CD4-positive, alpha-beta T cell (primary cell): ENCODE measurements at places on chromosomes 1 and 21.

- H3K36me3 ChIP-seq, result peaks cover 36% of the 10 kb centered on the region
- H3K4me1 ChIP-seq, result no peaks in the 10 kb centered on the region
- H3K27me3 ChIP-seq, result no peaks in the 10 kb centered on the region
- DNase-seq, result no peak
Measured at GRCh38 chr1:53266038-53266437, 27.7 kb upstream of the MAGOH start.

- no peaks in the 10 kb centered on the region for H3K36me3 ChIP-seq
- H3K4me1 ChIP-seq, result no peaks in the 10 kb centered on the region
- no peak overlapping the region for H3K4me3 ChIP-seq
- no peak for DNase-seq
Measured at GRCh38 chr21:26224366-26224765, 53.8 kb upstream of the APP start.

DNA sequence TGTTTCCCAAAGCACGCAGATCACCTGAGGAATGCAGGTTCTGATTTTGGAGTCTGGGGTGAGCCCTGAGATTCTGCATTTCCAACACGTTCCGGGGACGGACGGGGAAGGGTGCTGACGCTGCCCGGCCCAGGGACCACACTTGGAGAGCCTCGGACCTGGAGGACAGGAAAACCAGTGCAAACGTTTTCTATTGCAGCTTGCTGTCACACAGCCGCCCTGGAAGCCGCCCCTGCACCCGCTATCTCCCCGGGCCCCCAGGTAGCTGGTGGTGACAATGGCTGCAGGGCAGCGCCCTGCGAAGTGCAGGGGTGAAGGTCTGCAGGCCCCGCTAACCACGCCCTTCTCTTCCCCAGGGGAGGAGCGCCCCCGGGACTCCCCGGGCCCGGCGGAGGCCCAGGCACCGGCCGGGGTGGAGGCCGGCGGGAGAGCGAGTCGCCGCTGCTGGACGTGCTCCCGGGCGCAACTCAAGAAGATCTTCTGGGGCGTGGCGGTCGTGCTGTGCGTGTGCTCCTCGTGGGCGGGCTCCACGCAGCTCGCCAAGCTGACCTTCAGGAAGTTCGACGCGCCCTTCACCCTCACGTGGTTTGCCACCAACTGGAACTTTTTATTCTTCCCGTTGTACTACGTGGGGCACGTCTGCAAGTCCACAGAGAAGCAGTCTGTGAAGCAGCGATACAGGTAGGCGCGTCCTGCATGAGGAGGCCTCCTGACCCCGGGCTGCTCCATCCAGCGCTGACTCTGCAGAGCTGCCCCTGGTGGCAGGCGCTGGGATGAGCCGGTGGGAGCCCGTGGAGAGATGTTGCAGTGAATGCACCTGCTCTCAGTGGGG lies 142.0 kb upstream of the COA6 start:
- DNase-seq, result no peak
- peaks cover 3% of the 10 kb centered on the region for H3K27me3 ChIP-seq
- H3K36me3 ChIP-seq, result no peaks in the 10 kb centered on the region
- no peak overlapping the region for H3K27ac ChIP-seq
- peaks cover 10% of the 10 kb centered on the region for H3K4me1 ChIP-seq

- no peak for DNase-seq
- H3K4me3 ChIP-seq, result no peak overlapping the region
- H3K4me1 ChIP-seq, result peaks cover 10% of the 10 kb centered on the region
- no peak overlapping the region for H3K27ac ChIP-seq
- no peaks in the 10 kb centered on the region for H3K36me3 ChIP-seq
- H3K27me3 ChIP-seq, result no peaks in the 10 kb centered on the region
Measured at GRCh38 chr1:31397360-31398095, 15.5 kb upstream of the SERINC2 start.

GRCh38 chr1:64915381-64916274 lies 50.7 kb downstream of the JAK1 start:
- no peaks in the 10 kb centered on the region for H3K27me3 ChIP-seq
- H3K36me3 ChIP-seq, result no peaks in the 10 kb centered on the region
- no peak overlapping the region for H3K27ac ChIP-seq
- H3K4me3 ChIP-seq, result no peak overlapping the region

DNA sequence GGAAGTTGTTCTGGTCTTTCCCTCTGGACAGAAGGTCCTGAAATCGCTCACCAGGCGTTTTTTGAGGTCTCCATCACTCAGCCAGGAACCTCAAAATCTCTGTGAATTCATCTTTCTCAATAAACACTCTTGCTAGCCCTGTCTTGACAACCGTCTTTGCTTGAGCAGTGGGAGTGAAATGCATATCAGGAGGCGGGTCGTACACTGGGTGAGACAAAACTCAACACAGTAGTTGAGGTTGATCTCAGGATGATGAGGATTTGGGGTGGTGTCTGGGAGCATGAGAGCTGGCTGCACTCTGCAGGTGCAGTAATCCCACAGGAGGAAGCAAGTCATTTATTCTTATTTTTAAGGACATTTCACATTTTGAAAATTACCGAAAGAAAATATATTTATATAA lies 1.9 kb downstream of the GPR25 start:
- H3K27ac ChIP-seq, result no peak overlapping the region
- DNase-seq, result no peak
- H3K27me3 ChIP-seq, result peaks cover 3% of the 10 kb centered on the region
- H3K4me3 ChIP-seq, result peak overlapping the region; percentile 46
- H3K4me1 ChIP-seq, result peaks cover 73% of the 10 kb centered on the region
- H3K36me3 ChIP-seq, result no peaks in the 10 kb centered on the region

DNA sequence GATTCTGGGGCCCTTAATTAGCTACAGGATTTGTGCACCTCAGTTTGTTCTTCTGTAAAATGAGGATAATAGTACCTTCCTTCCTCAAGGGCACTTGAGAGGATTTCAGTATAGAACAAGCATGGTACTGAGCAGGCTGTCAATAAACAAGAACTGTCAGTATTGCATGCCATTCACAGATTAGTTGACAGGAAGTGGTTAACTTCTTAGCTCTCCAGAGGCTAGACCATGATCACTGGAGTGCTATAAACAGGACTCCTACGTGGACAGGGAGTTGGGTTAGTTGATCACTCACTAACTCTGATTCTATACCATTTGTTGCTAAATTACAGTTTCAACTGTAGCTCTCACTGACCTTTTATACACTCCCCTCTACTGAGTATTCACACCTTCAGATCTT lies 126.2 kb upstream of the DAB1 start:
- no peak overlapping the region for H3K4me3 ChIP-seq
- DNase-seq, result no peak
- no peaks in the 10 kb centered on the region for H3K36me3 ChIP-seq
- no peak overlapping the region for H3K27ac ChIP-seq
- H3K4me1 ChIP-seq, result no peaks in the 10 kb centered on the region

DNA sequence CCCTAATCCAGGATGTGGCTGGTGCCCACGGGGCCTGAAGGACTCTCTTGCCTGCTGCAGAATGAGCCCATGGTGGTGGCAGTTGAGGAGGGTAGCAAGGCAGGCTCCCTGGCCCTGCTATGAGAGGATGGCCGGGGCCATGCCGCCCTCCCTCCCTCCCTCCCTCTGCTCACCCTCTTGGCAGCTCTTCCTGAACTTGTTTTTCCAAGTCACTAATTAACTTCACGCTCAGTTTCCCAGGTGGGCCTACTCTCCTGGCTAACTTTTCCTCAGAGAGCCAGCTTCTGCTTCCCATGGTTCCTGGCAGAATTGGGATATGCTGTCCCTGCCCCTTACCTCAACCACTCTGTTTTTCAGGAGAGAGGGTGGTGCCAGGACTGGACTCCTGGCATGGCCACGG lies 10.2 kb downstream of the KCNC4 start:
- peaks cover 10% of the 10 kb centered on the region for H3K36me3 ChIP-seq
- H3K4me3 ChIP-seq, result no peak overlapping the region
- no peak overlapping the region for H3K27ac ChIP-seq
- peaks cover 7% of the 10 kb centered on the region for H3K4me1 ChIP-seq
- no peaks in the 10 kb centered on the region for H3K27me3 ChIP-seq

DNA sequence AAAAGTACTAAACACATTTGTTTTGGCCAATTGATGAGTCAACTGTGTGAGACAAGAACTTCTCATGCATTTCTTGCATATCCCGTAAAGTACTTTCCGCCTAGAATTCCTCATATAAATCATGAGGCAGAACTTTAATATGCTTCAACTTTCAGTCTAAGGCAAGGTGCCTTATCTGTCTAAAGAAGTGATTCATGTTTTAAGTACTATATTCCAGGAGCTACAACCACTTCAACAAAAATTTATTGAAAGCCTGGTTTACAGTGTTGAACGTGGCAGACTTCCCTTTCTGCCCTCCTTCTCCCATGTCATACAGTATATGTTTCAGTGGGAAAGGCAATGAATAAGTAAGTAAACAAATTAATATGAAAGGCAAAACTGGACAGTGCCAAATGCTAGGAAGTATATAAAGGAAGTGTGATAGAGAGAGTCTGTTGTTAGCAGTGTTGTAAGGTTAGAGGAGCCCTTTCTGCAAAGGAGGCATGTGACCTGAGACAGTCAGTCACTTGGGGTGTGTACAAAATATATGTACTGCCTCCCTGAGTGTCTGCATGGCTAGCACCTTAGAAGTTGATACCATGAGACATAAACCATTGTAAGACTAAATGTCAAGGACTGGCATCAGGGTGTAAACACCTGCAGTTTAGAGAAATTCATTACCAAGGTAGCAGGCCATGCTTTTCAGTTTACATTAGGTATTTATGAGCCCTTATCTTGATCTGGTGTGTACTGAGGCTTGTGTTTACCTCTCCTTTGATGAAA lies 362.2 kb downstream of the SRGAP2C start:
- DNase-seq, result no peak
- no peak overlapping the region for H3K4me3 ChIP-seq
- H3K27me3 ChIP-seq, result no peaks in the 10 kb centered on the region
- no peaks in the 10 kb centered on the region for H3K36me3 ChIP-seq
- H3K27ac ChIP-seq, result no peak overlapping the region

DNA sequence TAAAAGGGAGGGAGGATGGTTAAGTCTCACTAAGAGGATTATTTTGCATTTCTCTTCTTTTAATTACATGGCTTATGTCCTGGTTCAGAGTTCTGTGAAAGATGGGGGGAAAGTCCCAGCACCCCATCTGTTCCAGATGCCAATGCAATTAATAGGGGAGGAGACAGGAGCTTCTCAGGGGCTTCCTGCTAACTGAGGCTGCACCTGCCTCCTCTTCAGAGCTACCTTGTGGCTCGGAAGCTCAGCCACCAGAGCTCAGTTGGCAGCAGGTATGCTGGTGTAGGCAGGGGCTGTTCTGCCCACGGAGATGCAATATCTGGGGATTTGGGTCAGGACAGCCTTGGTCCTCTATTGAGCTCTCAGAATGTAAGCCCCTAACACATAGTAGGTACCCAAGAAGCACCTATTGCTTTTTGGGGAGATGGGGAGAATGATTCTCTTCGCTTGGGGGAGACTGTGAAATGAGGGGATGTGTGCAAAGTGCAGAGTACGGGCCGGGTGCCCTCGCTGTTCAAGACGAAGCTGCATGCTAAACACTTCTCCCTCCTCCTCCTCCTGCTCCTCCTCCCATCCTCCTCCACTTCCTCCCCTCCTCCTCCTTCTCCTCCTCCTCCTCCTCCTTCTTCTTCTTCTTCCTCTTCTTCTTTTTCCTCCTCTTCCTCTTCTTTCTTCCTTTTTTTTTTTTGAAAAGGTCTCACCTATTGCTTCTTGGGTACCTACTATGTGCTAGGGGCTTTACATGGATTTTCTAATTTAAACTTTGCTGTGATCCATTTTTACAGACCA lies 279.0 kb downstream of the PTPRU start:
- peaks cover 5% of the 10 kb centered on the region for H3K27me3 ChIP-seq
- no peak overlapping the region for H3K27ac ChIP-seq
- no peaks in the 10 kb centered on the region for H3K36me3 ChIP-seq

GRCh38 chr1:192751260-192751659 lies 57.6 kb upstream of the RGS2 start:
- no peaks in the 10 kb centered on the region for H3K27me3 ChIP-seq
- no peak overlapping the region for H3K4me3 ChIP-seq
- H3K36me3 ChIP-seq, result no peaks in the 10 kb centered on the region
- DNase-seq, result no peak

GRCh38 chr1:62276791-62277190 lies 42.4 kb downstream of the KANK4 start:
- H3K27ac ChIP-seq, result no peak overlapping the region
- DNase-seq, result no peak
- no peak overlapping the region for H3K4me3 ChIP-seq
- peaks cover 19% of the 10 kb centered on the region for H3K4me1 ChIP-seq
- no peaks in the 10 kb centered on the region for H3K27me3 ChIP-seq

GRCh38 chr1:55249646-55250398 lies 34.7 kb upstream of the USP24 start:
- no peaks in the 10 kb centered on the region for H3K4me1 ChIP-seq
- no peaks in the 10 kb centered on the region for H3K27me3 ChIP-seq
- H3K4me3 ChIP-seq, result no peak overlapping the region
- DNase-seq, result no peak

DNA sequence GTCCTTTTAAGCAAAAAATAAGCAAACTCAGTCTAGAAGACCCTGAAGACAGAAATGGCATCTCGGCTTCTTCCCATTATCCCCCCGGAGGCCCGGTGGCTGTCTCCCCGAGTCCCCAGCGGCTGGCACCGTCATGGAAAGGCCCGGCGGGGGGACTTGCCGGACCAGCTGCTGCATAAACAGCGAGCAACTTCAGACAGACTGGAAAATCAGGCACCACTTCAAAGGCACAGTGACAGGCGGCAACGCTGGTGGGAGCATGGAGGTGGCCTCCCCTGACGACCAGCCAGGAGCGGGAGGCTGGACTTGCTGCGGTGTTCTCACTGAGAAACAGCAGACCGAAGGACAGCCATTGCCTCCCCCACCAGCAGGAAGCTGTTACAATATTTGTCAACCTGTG lies 18.4 kb upstream of the C1QA start:
- DNase-seq, result no peak
- no peaks in the 10 kb centered on the region for H3K36me3 ChIP-seq
- H3K4me1 ChIP-seq, result no peaks in the 10 kb centered on the region
- H3K27ac ChIP-seq, result no peak overlapping the region
- H3K27me3 ChIP-seq, result peaks cover 29% of the 10 kb centered on the region

GRCh38 chr1:17059391-17060305 lies 5.8 kb upstream of the SDHB start:
- H3K27me3 ChIP-seq, result no peaks in the 10 kb centered on the region
- no peak overlapping the region for H3K27ac ChIP-seq
- H3K36me3 ChIP-seq, result no peaks in the 10 kb centered on the region
- peak; percentile 6 for DNase-seq
- H3K4me1 ChIP-seq, result peaks cover under 1% of the 10 kb centered on the region

DNA sequence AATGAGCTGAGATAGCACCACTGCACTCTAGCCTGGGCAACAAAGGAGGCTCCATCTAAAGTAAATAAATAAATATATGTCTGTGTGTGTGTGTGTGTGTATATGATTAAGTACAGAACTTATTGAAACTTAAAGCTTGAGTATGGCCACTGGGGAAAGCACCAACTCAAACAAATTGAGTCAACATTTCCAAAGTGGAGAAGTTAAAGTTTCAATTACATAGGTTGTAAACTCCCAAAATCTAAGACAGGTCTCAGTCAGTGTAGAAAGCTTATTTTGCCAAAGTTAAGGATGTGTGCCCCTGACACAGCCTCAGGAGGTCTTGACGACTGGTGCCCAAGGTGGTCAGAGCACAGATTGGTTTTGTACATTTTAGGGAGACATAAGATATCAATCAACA lies 458.9 kb upstream of the RGS18 start:
- H3K36me3 ChIP-seq, result no peaks in the 10 kb centered on the region
- H3K27me3 ChIP-seq, result no peaks in the 10 kb centered on the region
- no peak overlapping the region for H3K27ac ChIP-seq
- H3K4me3 ChIP-seq, result no peak overlapping the region
